ENCODE measurements at places on chromosomes 5 and 9.

GRCh38 chr5:8525819-8526218 is 656.9 kb downstream of the MTRR start:
- DNase-seq = no peak

- peak; percentile 41 for DNase-seq
These were observed 763 bp downstream of the TJP2 start for GRCh38 chr9:69174616-69175463.

DNA sequence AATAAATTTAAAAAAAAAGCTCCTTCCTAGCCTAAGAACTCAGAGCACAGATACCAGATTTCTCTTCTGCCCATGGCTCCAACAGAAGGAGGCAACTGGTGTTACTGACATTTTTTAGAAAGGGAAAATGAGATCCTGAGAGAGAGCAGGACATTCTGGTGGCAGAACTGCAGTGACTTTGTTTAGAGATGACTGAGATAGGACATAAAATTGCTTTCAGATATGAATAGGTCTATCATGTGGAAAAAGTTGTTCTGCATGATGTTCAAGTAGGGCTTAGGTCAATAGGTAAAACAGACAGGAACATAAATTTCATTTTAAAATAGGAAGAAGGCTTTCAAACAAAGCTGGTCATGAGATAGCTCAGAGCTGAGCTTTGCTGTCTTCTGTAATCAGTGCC is 49.6 kb downstream of the NIPAL4 start:
- DNase-seq = no peak

GRCh38 chr5:133323494-133324457 is 272.0 kb downstream of the HSPA4 start:
- no peak for DNase-seq

DNA sequence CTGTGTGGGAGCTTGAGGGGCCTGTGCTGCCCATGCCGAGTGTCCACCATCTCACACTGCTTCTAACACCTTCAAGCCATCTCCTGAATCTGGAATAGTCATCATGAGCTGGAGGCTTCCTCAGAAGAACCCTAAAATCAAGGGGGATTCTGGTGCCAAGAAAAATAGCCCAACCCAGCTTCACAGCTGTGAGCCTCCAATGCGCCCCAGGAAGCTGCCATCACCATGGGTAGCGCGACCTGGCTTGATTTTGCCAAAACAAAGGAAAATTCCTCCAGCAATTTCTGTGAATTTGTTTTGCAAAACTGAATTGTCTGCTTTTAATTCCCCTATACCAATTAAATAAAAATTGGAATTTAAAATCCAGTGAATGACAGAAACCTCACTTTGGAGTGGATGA is 6.2 kb upstream of the TIFAB start:
- DNase-seq = no peak

GRCh38 chr5:142685418-142686209 is at the start of gene FGF1:
FGF1 (minus strand) TSS chr5:142686090; CDS start chr5:142614127, 71,963 bp downstream.
- no peak for DNase-seq

GRCh38 chr9:6619909-6620308 is 25.6 kb downstream of the GLDC start:
- DNase-seq = no peak

GRCh38 chr9:95070549-95071021 is 246.9 kb downstream of the FANCC start:
- DNase-seq = no peak

DNA sequence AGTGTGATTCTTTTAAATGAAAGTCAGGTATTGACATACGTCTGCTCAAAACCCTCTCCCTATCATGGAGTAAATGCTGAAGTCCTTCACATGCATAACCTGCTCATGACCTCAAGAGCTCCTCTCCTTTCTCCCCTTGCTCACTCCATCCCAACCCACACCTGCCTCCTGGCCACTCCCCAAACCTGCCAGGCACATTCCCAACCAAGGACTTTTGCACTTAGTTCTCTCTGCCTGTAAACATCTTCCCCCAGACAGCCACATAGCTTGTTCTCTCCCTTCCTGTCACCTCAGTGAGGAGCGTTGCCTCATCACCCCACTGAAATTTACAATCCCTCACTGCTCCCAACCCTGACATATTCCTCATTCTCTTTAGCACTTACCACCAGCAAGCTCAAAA is 8.7 kb downstream of the SETD9 start:
- DNase-seq = no peak

GRCh38 chr5:1799110-1799601 is 481 bp downstream of the MRPL36 start:
- DNase-seq = no peak

- DNase-seq = no peak
These were observed 674 bp upstream of the TNFSF15 start for GRCh38 chr9:114806526-114806900.

DNA sequence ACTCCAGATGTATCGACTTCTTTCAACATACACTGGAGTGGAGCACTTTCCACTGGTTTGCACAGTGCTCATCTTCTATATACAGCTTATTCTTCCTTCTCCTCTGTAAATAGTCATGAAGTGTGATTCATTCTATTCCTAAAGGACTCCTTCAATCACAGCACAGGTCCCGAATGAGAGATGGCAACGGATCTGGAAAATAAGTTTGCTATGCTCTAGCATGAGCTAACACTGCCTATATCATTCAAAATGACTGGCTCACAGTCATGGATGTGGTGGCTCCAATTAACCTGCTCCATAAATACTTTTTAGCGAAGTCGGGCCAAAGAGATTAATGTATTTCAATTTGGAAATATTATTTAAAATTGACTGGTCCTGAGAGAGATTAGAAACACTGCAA is 272.1 kb upstream of the CDH6 start:
- DNase-seq = no peak

DNA sequence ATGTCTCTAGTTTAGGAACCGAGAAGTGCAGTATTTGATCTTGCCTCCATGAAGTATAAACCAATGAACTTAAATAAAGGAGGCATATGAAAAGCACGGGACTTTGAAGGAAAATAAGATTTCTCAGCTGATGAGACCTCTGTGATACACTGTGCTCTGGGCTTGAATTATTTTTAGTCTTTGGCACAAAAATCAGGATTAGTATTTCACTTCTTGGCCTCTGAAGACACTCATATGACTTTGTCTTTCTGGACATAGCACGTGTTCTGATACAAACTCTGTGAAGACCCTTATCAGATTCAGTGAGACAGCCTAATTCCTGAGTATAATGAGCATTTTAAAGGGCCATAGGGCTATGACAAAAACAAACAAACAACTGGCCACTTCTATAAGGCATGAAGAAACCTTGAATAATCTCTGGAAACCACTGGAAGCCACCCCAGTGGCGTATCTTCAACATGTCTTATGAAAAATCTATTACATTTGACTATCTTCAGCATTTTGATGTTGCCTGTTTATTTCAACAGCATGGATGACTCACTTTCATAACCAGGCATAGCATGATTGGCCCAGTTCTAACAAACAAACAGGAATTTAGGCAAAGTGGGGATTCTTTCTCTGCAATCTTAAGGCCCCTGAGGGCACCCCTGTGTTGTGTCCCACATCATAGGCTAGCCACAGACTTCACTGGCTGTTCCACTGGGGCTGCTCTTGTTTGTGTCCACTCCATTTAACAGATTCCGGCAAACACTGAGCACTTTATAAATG is 90.3 kb upstream of the ZNF462 start:
- no peak for DNase-seq

- no peak for DNase-seq
These were observed 43.7 kb downstream of the GLRX start for GRCh38 chr5:95778713-95779436.

DNA sequence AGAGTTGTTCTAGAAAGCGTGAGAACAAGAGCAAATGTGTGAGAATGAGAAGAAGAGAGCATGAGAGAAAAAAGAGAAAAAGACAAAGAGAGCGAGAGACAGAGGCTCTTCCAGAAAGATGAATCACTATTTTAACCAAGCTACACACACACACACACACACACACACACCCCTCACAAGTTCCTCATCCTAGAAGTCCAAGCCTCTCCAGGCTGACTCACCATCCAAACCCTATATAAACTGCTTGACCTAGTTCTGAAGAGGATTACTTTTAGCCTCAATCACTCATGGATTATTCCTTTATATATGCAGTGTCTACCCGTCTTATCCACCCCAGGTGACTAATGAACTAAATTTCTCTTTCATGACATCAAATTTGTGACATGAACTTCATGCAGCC is 37.6 kb downstream of the C9orf57 start:
- no peak for DNase-seq

DNA sequence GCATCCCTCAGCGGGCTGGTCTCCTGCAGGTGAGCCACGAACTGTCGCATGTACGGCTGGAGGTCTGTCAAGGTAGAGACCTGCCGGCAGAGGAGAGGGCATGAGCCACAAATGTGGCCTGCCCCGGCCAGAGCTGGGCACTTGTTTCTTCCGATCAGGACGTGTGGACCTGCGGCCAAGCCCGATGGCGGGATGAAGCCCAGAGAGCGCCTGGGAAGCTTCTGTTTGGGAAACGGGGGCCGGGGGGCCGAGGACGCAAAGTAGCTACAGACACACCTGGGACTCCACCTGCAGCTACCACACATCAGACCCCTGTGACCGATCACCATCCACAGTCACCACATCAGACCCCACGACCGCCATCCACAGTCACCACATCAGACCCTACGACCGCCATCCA is 22.7 kb downstream of the TERT start:
- DNase-seq = no peak

GRCh38 chr5:93829346-93829745 is 87.9 kb upstream of the POU5F2 start:
- DNase-seq = no peak
